ENCODE measurements at places on chromosomes 1 and 21. TPM values are rescaled to one million over a fixed set of nuclear protein-coding genes. Genes with fewer than 3 reads are reported as not detected.

KCNA3 gene
- total RNA-seq: 38.1 TPM

COL6A2 gene
- total RNA-seq: 1.4 TPM

CDCA8 gene
- 33.5 TPM for total RNA-seq

PAX7 gene
- total RNA-seq: not detected

SPATA21 gene
- not detected for total RNA-seq

SPRR2E gene
- total RNA-seq: not detected

ZBED6 gene
- total RNA-seq: 21.3 TPM

OR2L13 gene
- total RNA-seq: not detected

LCE3E gene
- not detected for total RNA-seq

DNALI1 gene
- total RNA-seq: not detected

RGL1 gene
- total RNA-seq: 2.8 TPM

BTBD19 gene
- total RNA-seq: 22.6 TPM

DNA sequence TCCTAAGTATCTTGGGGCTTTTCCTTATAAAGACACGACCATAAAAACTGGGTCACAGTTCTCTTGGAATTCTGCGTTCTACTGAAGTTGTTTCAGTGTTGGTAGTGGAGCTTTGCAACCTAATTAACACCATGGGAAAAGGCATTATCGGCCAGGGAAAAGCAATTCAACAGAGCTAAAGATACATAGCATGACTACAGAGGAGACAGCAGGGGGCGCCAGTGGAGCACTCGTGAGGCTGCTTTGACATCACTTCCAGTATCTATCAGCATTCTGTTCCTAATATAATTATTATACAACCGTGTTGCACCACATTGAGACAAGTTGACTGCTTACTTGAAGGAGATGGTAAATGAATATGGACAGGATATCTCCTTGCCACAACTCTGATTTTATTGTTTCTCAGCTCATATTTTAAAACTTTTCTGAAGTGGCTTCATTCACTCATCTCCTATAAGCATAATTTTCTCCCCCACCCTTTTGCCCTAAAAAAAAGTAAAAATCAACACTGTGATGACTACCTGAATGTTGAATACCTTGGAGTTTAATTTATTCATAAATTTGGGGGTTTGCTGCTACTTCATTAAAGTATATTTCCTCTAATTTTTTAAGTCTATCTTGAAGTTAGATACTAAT, 39.4 kb downstream of the ZP4 start:
- no peak for DNase-seq

GRCh38 chr21:41917531-41917930, 36.3 kb downstream of the C2CD2 start:
- no peak for DNase-seq

GRCh38 chr1:119729044-119729443, 17.3 kb downstream of the PHGDH start:
- DNase-seq: no peak

DNA sequence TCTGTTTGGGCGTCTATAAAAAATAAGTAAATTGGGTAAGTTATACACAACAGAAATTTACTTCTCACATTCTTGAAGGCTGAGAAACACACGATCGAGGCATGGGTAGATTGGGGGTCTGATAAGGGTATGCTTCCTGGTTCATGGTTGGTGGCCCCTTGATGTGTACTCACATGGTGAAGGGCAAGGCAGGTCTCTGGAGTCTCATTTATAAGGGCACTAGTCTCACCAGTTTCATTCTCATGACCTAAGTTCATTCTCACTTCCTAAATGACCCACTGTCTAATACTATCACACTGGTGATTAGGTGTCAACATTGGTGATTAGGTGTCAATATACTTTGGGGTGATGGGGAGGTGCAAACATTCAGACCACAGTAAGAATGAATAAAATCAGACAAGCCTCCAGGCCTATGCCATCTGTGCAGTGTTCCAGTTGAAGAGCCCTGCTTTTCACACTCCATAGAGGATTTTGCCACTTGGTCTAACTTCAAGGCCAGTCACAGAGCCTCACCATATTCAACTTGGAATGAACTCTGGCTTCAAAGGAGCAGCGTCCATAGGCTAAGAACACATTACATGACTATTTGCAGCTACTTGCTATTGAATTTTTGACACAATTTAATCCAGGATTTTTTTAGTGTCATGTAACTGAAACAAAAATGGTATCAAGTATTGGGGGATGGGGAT, 2.5 kb upstream of the GBP4 start:
- no peak for DNase-seq

DNA sequence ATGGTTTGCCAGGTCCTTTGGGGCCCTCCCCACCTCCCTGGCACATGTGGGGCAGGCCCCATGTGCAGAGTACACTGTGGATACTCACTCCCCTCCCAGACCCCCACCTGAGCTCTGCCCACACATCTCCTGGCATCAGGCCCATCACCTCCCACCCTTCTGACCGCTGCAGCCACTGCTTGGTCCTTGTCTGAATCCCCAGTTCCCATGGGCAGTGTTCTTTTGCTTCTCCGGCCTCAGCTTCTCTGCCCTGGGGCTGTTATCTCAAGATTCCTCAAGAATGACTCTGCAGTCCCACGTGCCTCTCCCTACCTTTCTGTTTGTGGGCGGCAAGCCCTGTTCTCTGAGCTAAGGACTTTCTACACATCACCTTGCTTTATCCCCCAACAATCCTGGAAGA, 187.7 kb upstream of the EDN2 start:
- no peak for DNase-seq

- DNase-seq: peak; percentile 34
Measured at GRCh38 chr21:31133243-31133830, 95.1 kb upstream of the KRTAP19-8 start.

- DNase-seq: no peak
Measured at GRCh38 chr1:222750651-222751050, 13.6 kb downstream of the FAM177B start.

GRCh38 chr1:145778146-145778540, 45.8 kb downstream of the RNF115 start:
- DNase-seq: no peak

GRCh38 chr1:156414461-156415064, 45.6 kb downstream of the RHBG start:
- DNase-seq: no peak

DNA sequence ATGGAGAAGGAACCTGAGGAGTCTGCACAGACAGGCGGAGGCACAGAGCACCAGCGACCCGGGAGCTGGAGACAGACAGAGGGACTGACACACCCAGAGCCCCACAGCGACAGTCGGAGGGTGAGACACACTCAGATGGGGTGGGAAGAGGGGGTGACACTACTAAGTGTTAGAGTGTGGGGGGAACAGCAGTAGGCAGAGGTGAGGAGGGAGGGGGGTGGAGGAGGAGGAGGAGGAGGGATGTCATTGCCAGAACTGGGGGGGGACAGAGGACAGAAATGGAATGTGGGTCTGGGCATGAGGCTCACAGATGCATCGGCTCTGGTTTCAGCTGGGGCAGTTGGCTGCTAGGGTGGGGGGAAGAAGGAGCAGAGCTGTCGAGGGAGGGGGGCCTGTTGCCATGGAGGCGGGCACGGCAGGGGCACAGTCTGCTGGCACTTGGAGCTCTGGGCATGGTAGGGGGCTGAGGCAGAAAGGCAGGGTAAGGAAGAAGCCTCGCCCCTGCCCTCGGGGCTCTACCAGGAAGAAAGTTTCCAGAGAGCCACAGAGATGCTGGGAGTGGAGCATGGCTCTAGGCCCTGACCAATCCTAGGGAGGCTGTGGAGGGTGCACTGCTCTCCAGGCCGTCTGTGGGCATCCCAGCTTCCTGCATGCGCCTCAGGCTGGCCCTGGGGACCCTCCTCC, 37.3 kb downstream of the AHDC1 start:
- no peak for DNase-seq

DNA sequence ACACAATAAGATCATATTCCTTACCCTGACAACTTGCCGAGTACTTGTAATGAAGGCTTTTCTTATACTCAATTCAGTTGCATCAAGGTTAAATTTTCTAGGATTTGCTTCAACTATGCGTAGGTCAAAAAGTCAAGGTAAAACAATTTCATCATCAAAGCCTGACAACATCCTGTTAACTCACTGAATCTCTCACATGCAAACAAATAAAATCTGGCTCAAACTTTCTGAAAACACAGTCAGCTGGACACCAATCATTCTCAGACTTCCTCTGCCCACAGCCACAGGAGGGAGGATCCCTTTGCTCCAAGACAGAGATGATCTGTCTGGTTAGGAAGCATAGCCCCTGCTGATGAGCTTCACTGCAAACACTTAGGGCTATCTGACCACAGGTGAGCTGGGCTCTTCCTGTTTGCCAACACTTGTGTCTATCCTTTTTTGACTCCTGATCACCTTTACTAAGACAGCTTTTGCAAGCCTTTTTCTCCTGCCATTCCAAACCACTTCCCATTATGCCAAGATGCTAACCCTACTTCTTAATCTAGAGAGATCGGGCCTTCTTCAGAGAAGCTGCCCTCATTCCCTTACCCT, 20.0 kb downstream of the STX6 start:
- no peak for DNase-seq

GRCh38 chr21:42252778-42253340, 33.9 kb downstream of the ABCG1 start:
- no peak for DNase-seq

DNA sequence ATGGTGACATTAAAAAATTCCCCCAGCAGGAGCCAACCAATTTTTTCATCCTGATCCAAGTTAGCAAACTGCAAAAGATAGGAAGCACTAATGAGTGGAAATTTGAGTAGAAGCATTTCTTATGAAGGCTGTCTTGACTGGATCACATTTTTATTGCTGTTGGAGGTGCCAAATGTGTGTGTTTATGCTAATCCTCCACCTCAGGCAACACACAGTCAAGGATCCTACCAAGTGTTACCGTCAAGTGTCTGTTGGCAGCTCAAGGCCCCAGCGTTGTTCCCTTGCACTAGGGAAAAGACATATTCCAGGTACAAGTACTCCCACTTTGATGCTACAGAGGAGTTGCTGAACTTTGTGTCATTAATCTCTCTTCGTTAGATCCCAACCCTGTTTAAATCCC, 18.3 kb downstream of the METTL18 start:
- no peak for DNase-seq

Measured in activated T-helper 1 cell treated with anti-CD3 and anti-CD28 coated beads, Interleukin-12 subunit alpha, Interleukin-12 subunit beta, Interleukin-2, Interleukin-4 antibody, amounts not matched to agents 30 ng/mL and 10 ng/mL and 1 ng/mL, durations not matched to agents 14 hours and 24 hours and 36 hours (primary cell).